ENCODE measurements at places on chromosomes 2 and 18. TPM values are rescaled to one million over a fixed set of nuclear protein-coding genes. Genes with fewer than 3 reads are reported as not detected.

The TBC1D8 gene
- 13.0 TPM for polyA plus RNA-seq

The FBXO11 gene
- 16.3 TPM for polyA plus RNA-seq

The DSG4 gene
- polyA plus RNA-seq: 0.76 TPM

The C2orf66 gene
- polyA plus RNA-seq: 0.05 TPM

The CREG2 gene
- polyA plus RNA-seq: 0.05 TPM

The NLRC4 gene
- polyA plus RNA-seq: 1.1 TPM

The CDH2 gene
- 1.3 TPM for polyA plus RNA-seq

The CTAGE1 gene
- polyA plus RNA-seq: not detected

The IL1RN gene
- 220 TPM for polyA plus RNA-seq

The TMEM198 gene
- 2.1 TPM for polyA plus RNA-seq

The CSRNP3 gene
- polyA plus RNA-seq: 0.31 TPM

The FAM98A gene
- 14.2 TPM for polyA plus RNA-seq

The TXNDC2 gene
- not detected for polyA plus RNA-seq

The ASNSD1 gene
- 37.7 TPM for polyA plus RNA-seq

The CROCC2 gene
- not detected for polyA plus RNA-seq

The ODC1 gene
- 36.2 TPM for polyA plus RNA-seq

The TMEM247 gene
- not detected for polyA plus RNA-seq

The ALPI gene
- polyA plus RNA-seq: not detected

The ALPP gene
- polyA plus RNA-seq: not detected

The SAG gene
- polyA plus RNA-seq: not detected

The WBP1 gene
- polyA plus RNA-seq: 82.4 TPM

The MROH2A gene
- polyA plus RNA-seq: 1.4 TPM

The PSD4 gene
- polyA plus RNA-seq: 19.9 TPM

The EFEMP1 gene
- polyA plus RNA-seq: 28.7 TPM

Data from stomach (tissue), 19 donors.